ENCODE measurements at places on chromosomes 7 and 10.

- no peaks in the 10 kb centered on the region for H3K36me3 ChIP-seq
- DNase-seq, result no peak
- H3K27ac ChIP-seq, result no peak overlapping the region
- no peaks in the 10 kb centered on the region for H3K4me1 ChIP-seq
- H3K27me3 ChIP-seq, result no peaks in the 10 kb centered on the region
Measured at GRCh38 chr7:70925411-70926115, 206.4 kb upstream of the GALNT17 start.

GRCh38 chr10:98100476-98100875 is 34.0 kb upstream of the R3HCC1L start:
- H3K27me3 ChIP-seq, result no peaks in the 10 kb centered on the region
- no peak for DNase-seq
- no peaks in the 10 kb centered on the region for H3K36me3 ChIP-seq
- H3K4me3 ChIP-seq, result no peak overlapping the region
- no peak overlapping the region for H3K27ac ChIP-seq

- H3K27me3 ChIP-seq, result no peaks in the 10 kb centered on the region
- no peaks in the 10 kb centered on the region for H3K36me3 ChIP-seq
- DNase-seq, result no peak
- H3K4me3 ChIP-seq, result no peak overlapping the region
- no peaks in the 10 kb centered on the region for H3K4me1 ChIP-seq
Measured at GRCh38 chr10:86151613-86152012, 215.0 kb downstream of the GRID1 start.

GRCh38 chr7:83005410-83005809 is 157.3 kb downstream of the PCLO start:
- H3K36me3 ChIP-seq, result no peaks in the 10 kb centered on the region
- no peaks in the 10 kb centered on the region for H3K4me1 ChIP-seq
- H3K27ac ChIP-seq, result no peak overlapping the region
- H3K27me3 ChIP-seq, result no peaks in the 10 kb centered on the region

GRCh38 chr7:108066486-108066885 is 63.5 kb upstream of the LAMB1 start:
- no peak overlapping the region for H3K27ac ChIP-seq
- no peak overlapping the region for H3K4me3 ChIP-seq
- DNase-seq, result no peak
- H3K27me3 ChIP-seq, result no peaks in the 10 kb centered on the region

DNA sequence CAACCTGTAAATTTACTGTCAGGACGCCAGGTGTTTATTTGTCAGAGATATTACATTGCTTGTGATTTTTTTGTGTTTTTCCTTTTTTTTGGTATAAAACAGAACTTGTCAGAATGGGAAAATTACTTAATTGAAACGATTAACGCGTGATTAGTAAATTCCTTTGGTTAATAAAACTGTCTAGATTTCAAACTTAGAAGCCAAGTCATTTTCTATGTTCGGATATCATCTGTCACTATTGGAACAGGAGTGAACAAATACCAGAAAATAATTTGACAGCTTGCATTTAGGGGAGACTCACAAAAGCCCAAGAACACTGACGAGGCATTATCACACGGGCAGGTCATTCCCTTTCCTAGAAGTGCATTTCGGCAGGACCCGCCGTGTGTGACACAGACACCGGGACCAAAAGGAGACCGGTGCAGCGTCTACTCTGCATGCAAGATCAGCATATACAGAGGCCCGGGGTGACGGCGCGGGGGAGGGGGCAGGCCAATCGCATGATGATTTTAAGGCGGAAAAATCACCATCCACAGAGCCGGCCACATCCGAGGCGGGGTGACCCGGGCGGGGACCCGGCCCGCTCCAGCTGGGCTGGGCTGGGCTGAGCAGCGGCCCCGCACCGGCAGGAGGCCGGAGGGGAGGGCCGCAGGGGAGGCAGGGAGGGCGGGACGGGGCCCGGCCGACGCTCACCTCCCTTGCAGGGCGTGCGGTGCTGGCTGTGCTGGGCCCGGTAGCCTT is 841 bp downstream of the GLUD1 start:
- H3K36me3 ChIP-seq, result no peaks in the 10 kb centered on the region
- DNase-seq, result peak; percentile 60
- H3K27ac ChIP-seq, result peak overlapping the region; percentile 86
- peak overlapping the region; percentile 58 for H3K4me3 ChIP-seq
- peaks cover 59% of the 10 kb centered on the region for H3K4me1 ChIP-seq

- no peaks in the 10 kb centered on the region for H3K4me1 ChIP-seq
- DNase-seq, result no peak
- no peak overlapping the region for H3K4me3 ChIP-seq
Measured at GRCh38 chr7:151575410-151575809, 55.7 kb upstream of the RHEB start.

GRCh38 chr7:46253520-46253919 is 332.4 kb upstream of the IGFBP3 start:
- no peak overlapping the region for H3K4me3 ChIP-seq
- no peaks in the 10 kb centered on the region for H3K27me3 ChIP-seq
- no peaks in the 10 kb centered on the region for H3K4me1 ChIP-seq
- no peaks in the 10 kb centered on the region for H3K36me3 ChIP-seq
- DNase-seq, result no peak

GRCh38 chr7:90648107-90648506 is 52.0 kb downstream of the CDK14 start:
- H3K27ac ChIP-seq, result no peak overlapping the region
- H3K36me3 ChIP-seq, result no peaks in the 10 kb centered on the region
- no peak for DNase-seq
- no peak overlapping the region for H3K4me3 ChIP-seq
- no peaks in the 10 kb centered on the region for H3K27me3 ChIP-seq
- H3K4me1 ChIP-seq, result no peaks in the 10 kb centered on the region

DNA sequence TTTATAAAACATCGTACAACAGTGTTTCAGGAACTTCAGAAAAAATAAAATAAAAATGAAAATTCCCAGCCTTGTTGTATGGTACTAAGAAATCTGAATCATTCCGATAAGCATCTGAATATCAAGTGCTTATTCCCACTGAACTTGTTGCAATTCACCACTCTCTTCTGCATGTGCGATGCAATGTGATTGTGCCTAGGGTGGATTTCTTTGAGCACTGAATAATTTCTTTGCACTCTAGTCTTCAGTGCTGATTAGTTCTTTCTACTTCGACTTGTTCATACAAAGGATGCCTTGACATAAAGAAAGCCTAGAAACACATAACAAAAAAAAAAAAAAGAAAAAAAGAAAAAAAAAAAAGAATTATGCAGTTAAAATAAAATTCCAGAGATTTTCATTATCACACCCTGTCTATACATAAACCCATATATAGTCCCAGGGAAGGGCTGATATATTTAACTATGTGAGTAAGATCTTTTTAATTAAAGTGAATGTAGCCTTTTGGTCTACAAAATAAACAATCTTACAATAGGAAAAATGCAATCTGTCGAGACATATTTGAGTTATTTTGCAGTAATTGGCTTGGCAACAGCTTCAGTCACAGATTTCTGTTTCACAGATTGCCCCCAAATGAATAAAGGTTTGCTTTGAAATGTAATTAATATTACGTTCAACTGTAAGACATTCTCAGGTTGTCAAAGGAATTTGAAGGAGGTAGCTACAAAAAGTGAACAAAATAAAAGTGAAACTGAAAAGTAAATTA is 1118.9 kb upstream of the CELF2 start:
- no peak for DNase-seq
- H3K27ac ChIP-seq, result no peak overlapping the region
- no peak overlapping the region for H3K4me3 ChIP-seq
- no peaks in the 10 kb centered on the region for H3K36me3 ChIP-seq

DNA sequence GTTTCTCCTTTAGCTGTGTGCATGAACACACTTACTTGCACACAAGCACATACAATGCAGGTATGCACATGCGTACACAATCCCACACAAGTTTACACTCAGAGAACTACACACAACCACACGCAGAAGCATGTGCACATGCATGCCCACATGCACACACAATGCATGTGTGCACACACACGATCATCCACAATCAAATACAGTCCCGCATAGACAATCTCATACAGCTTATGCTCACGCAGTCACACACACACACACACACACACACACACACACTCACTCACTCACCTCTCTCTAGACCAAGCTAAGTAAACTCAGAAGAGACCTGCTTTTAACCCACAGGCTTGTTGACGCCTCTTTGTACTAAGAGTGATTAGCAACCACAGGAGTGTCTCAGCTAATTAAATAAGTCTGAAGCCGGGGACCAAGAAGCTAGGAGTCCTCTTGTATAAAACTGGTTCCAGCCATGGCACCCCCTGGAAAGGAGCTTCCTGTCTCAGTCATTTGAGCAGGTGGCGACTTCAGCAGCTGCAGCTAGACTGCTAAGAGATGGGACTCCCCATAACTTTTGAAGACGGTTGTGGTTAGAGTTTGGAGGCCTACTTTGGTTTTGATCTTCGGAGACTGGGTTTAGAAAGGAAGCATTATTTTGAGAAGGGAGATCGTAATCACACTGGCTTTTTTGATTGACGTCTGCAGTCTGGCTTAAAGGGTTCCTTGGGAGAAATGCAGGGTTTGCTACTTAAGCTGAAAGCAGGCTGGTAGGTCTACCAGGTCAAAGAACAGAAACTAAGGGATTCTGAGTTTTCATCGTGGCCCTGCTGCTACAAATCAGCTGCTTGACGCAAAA is 82.3 kb upstream of the ADRB1 start:
- H3K4me1 ChIP-seq, result peaks cover 63% of the 10 kb centered on the region
- no peaks in the 10 kb centered on the region for H3K36me3 ChIP-seq
- H3K27me3 ChIP-seq, result no peaks in the 10 kb centered on the region
- H3K4me3 ChIP-seq, result peak overlapping the region; percentile 14
- peak; percentile 94 for DNase-seq

- no peaks in the 10 kb centered on the region for H3K27me3 ChIP-seq
- DNase-seq, result no peak
- H3K4me3 ChIP-seq, result no peak overlapping the region
- H3K36me3 ChIP-seq, result no peaks in the 10 kb centered on the region
Measured at GRCh38 chr10:114207349-114207748, 28.2 kb downstream of the TDRD1 start.

DNA sequence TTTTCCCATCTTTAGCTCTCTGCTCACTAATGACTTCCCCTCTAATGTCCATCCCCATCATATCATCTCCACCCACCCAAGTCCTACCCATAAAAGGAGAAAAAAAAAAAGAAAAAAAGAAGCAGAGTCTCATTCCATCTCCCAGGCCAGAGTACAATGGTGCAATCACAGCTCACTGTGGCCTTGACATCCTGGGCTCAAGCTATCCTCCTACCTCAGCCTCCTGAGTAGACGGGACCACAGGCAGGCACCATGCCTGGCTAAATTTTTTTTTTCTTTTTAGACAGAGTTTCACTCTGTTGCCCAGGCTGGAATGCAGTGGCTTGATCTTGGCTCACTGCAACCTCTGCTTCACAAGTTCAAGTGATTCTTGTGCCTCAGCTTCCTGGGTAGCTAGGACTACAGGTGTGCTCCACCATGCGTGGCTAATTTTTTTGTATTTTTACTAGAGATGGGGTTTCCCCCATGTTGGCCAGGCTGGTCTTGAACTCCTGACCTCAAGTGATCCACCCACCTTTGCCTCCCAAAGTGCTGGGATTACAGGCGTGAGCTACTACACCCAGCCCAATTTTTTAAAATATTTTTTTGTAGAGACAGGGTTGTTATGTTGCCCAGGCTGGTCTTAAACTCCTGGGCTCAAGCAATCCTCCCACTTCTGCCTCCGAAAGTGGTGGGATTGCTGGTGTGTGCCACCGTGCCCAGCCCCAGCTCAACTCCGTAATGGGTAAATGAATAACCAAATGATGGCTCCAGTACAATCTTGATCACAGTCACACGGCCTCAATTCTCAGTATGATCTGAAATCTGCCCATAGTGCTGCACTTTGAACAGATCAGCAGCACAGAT is 24.6 kb upstream of the SGMS1 start:
- H3K27me3 ChIP-seq, result no peaks in the 10 kb centered on the region
- peaks cover 7% of the 10 kb centered on the region for H3K4me1 ChIP-seq
- H3K36me3 ChIP-seq, result no peaks in the 10 kb centered on the region

DNA sequence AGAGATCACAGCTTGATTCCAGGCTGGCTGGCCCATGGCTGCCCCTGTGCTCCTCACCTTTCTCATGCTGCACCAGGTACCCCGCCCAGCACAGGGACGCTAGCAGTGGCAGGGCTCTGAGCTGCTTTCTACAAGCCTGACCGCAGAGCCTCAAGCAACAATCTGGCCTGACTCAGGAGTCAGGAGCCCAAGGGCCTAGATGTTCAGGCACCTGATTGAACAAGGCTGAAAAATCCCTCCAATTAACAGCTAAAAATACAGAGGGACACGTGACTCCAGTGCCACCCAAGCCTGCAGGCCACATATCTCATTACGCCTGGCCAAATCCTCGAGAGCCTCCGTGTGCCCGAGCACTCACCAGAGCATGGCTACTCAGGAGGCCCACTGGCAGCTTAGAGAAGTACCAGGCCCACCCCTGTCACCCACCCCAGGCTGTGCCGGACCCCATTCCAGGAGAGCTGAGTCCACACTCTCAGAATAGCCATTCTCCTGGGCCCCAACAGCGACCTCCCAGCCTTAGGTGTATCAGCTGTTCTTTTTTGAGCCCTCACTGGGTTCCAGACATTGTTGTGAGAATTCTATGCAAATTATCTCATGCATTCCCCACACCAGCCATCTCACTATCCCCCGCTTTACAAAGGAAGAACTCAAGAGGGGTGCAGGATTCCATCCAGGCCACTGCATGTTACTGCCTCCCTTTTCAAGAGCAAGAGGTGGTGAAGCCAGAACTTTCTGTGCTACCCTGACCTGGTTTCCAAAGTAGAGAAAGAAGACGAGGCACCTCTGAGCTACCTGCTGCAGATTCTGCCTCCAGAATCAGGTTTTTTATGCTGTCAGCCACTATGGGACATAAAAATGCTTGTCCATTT is 98.3 kb downstream of the COL13A1 start:
- H3K27ac ChIP-seq, result no peak overlapping the region
- no peak for DNase-seq
- no peak overlapping the region for H3K4me3 ChIP-seq
- H3K36me3 ChIP-seq, result no peaks in the 10 kb centered on the region
- H3K4me1 ChIP-seq, result no peaks in the 10 kb centered on the region

GRCh38 chr7:38374507-38374906 is 101.1 kb upstream of the TARP start:
- DNase-seq, result peak; percentile 56
- no peak overlapping the region for H3K27ac ChIP-seq
- H3K4me3 ChIP-seq, result no peak overlapping the region

DNA sequence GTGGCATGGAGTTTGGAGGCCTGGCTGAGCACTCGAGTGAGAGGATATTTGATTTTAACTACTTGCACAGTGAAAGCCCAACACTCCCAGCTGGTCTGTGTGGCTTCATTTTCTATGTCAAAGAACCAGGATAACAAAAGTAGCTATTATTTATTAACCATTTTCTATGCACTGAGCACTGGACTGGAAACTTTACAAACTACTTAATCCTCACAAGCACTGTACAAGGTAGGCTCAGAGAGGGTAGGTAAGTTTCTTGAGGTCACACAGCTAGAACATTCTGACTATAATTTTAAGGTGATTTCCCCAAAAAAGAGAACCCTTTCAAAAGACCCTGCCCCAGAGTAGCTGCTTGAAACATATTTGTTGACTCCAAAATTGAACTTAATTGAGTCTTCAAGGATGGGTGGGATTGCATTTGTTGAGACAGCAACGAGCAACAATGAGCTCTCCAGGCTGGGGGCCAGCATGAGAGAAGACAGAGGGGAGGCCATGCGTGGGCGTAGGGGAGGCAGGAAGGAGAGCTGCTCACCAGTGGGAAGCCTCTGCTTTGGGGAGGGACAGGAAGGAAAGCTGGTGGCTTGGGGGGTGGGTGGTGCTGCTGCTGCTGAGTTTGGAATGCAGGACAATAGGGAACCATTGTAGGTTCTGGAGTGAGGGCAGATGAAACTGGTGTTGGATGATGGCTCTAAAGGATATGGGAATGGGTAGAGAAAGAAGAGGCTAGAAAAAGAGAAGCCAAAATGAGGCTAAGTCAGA is 31.5 kb downstream of the FAM241B start:
- H3K36me3 ChIP-seq, result no peaks in the 10 kb centered on the region
- H3K4me1 ChIP-seq, result no peaks in the 10 kb centered on the region
- H3K4me3 ChIP-seq, result no peak overlapping the region

Measured in CD4-positive, alpha-beta memory T cell (primary cell).